ENCODE measurements at places on chromosomes 7 and 10. TPM values are rescaled to one million over a fixed set of nuclear protein-coding genes. Genes with fewer than 3 reads are reported as not detected.

The FEZF1 gene
- not detected for total RNA-seq

The FXYD4 gene
- total RNA-seq, result not detected

The WNT8B gene
- not detected for total RNA-seq

The AIFM2 gene
- 33.4 TPM for total RNA-seq

The GIMAP7 gene
- not detected for total RNA-seq

The SPDYE16 gene
- total RNA-seq, result not detected

The PTPRN2 gene
- 0.76 TPM for total RNA-seq

The COL13A1 gene
- total RNA-seq, result 0.23 TPM

The NDUFB8 gene
- total RNA-seq, result 282 TPM

The PNLIPRP3 gene
- total RNA-seq, result not detected

The PPP1R17 gene
- total RNA-seq, result not detected

The VWDE gene
- 1.4 TPM for total RNA-seq

The SAP25 gene
- total RNA-seq, result 0.48 TPM

The PGAM2 gene
- not detected for total RNA-seq

The PLAC9 gene
- total RNA-seq, result not detected

The ANLN gene
- 57.6 TPM for total RNA-seq

The KIAA1549 gene
- total RNA-seq, result 6.7 TPM

The SHLD2 gene
- total RNA-seq, result 26.7 TPM

The OPTN gene
- 64.9 TPM for total RNA-seq

The PNLIP gene
- total RNA-seq, result 0.12 TPM

The HECW1 gene
- total RNA-seq, result 15.7 TPM

The ARHGEF35 gene
- total RNA-seq, result 0.18 TPM

The PTF1A gene
- not detected for total RNA-seq

The STAG3 gene
- total RNA-seq, result 0.23 TPM

The TSPAN12 gene
- total RNA-seq, result 0.59 TPM

The MBLAC1 gene
- total RNA-seq, result 3.5 TPM

The NEUROG3 gene
- not detected for total RNA-seq

The C10orf105 gene
- not detected for total RNA-seq

The STK31 gene
- total RNA-seq, result 0.59 TPM

The TRIL gene
- not detected for total RNA-seq

The CXCL12 gene
- total RNA-seq, result 0.31 TPM

The PLEKHA1 gene
- 21.4 TPM for total RNA-seq

The SFRP4 gene
- 5.0 TPM for total RNA-seq

The CPVL gene
- 0.29 TPM for total RNA-seq

The HOGA1 gene
- total RNA-seq, result 1.8 TPM

The AIMP2 gene
- total RNA-seq, result 91.5 TPM

The IDI1 gene
- 32.9 TPM for total RNA-seq

The EGFR gene
- 120 TPM for total RNA-seq

The SUGCT gene
- total RNA-seq, result 1.1 TPM

The TAS2R5 gene
- 0.41 TPM for total RNA-seq

The MAT1A gene
- 0.05 TPM for total RNA-seq

The LIPK gene
- not detected for total RNA-seq

The ZNF398 gene
- total RNA-seq, result 9.3 TPM

The MYO1G gene
- 0.16 TPM for total RNA-seq

The IDI2 gene
- not detected for total RNA-seq

The MSS51 gene
- 0.36 TPM for total RNA-seq

The VGF gene
- total RNA-seq, result 19.2 TPM

The OR2A1 gene
- total RNA-seq, result not detected

The WEE2 gene
- not detected for total RNA-seq

The INA gene
- total RNA-seq, result 20.0 TPM

The NAT16 gene
- total RNA-seq, result 0.15 TPM

The SLC37A3 gene
- 29.6 TPM for total RNA-seq

The GRM3 gene
- total RNA-seq, result not detected

The BAG3 gene
- 242 TPM for total RNA-seq

The CYP3A5 gene
- total RNA-seq, result 1.9 TPM

The OPALIN gene
- total RNA-seq, result not detected
